ENCODE measurements at places on chromosomes 5 and 9.

- no peaks in the 10 kb centered on the region for H3K36me3 ChIP-seq
- no peaks in the 10 kb centered on the region for H3K4me1 ChIP-seq
- no peaks in the 10 kb centered on the region for H3K27me3 ChIP-seq
- DNase-seq = no peak
Measured at GRCh38 chr9:85117831-85118230, 448.3 kb downstream of the NTRK2 start.

DNA sequence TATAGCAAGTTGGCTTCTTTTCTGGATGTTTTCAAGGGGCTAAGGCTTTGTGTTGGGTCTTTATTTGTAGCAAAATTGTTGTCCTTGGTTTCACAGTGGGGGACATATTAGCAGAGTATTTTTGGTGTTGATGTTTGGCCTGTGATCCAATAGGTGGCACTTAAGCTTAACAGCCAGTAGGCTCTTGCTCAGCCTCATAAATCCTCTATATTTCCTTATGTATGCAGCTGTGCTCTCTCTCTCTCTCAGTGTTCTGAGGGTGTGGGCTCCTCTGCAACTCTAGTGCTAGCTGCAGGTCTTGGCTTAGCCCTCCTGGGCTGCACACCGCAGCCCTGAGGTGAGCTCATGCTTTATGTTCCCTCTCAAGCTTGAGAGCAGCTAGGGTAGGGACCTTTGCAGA is 195.0 kb upstream of the GHR start:
- DNase-seq = no peak
- H3K4me3 ChIP-seq = no peak overlapping the region
- H3K36me3 ChIP-seq = no peaks in the 10 kb centered on the region
- no peaks in the 10 kb centered on the region for H3K4me1 ChIP-seq
- no peaks in the 10 kb centered on the region for H3K27me3 ChIP-seq

GRCh38 chr5:141369994-141370848 is at the start of gene PCDHGB3:
Gene PCDHGB3, plus strand, starts transcription at chr5:141370242. Its CDS starts 153 bp downstream, at chr5:141370395.
- H3K27me3 ChIP-seq = no peaks in the 10 kb centered on the region
- no peak within 1 kb of the TSS for H3K27ac ChIP-seq
- no peak for DNase-seq
- peaks cover 51% of the 10 kb centered on the region for H3K36me3 ChIP-seq

DNA sequence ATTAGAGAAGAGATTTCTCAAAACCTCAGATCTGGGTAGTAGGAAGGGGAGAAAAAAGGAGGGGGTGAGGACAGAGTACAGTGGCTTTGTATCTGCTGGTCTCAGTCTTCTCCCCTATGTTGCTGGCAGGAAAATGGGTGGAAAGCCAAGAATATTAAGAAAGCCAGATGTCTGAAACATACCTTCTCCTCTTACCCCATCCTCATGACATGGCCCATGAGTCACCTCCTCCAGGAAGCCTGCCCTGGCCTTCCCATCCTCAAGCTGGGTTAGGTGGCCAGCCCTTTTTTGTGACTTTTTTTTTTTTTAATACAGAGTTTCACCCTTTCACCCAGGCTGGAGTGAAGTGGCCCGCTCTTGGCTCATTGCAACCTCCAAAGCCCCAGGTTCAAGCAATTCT is 61.8 kb downstream of the ABCA1 start:
- H3K27ac ChIP-seq = no peak overlapping the region
- no peak for DNase-seq
- H3K27me3 ChIP-seq = peaks cover 9% of the 10 kb centered on the region
- peaks cover 49% of the 10 kb centered on the region for H3K4me1 ChIP-seq
- peaks cover 9% of the 10 kb centered on the region for H3K36me3 ChIP-seq

DNA sequence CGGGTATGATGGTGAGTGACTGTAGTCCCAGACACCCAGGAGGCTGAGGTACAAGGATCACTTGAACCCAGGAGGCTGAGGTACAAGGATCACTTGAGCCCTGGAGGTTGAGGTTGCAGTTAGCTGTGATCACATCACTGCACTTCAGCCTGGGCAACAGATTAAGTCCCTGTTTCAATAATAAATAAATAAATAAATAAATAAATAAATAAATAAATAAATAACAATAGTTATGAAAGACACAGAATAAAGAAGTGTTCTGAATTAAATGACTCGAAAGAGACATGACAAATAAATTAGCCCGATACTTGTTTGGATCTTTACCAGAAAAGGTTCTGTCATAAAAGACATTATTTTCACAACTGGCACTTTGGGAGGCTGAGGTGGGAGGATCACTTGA is 72.0 kb upstream of the SUSD1 start:
- H3K4me3 ChIP-seq = no peak overlapping the region
- no peak for DNase-seq
- H3K4me1 ChIP-seq = no peaks in the 10 kb centered on the region
- H3K27me3 ChIP-seq = no peaks in the 10 kb centered on the region
